G401 (cell line): ENCODE measurements at places on chromosomes 5 and 9. TPM values are rescaled to one million over a fixed set of nuclear protein-coding genes. Genes with fewer than 3 reads are reported as not detected.
A peak's percentile ranks its signal among the peaks of the same experiment; 100 is the strongest.

DNA sequence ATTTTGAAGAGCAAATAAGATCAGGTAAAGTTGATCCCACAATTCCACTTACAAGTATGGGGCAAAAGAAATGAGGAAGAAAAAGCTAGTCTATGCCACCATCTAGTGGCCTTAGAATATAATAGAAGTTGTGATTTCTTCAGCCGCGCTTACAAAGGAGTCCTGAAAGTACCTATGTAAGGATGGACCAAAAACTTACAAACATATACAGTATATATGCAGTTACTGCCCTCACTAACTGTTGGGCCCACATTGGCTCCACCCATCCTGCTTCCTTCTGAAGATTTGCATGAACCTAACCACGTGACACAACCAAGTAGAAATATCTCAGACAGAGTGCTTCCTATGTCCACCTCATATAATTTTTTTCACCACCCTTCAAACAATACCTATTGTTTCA is 11.7 kb upstream of the OR13D1 start:
- peak; percentile 44 for DNase-seq

- DNase-seq = peak; percentile 79
Measured at GRCh38 chr5:176870110-176870591, 29.0 kb downstream of the HK3 start.

- no peak for DNase-seq
Measured at GRCh38 chr5:163642904-163643303, 137.5 kb downstream of the MAT2B start.

- no peak for DNase-seq
Measured at GRCh38 chr9:134500931-134501760, 140.5 kb upstream of the COL5A1 start.

DNA sequence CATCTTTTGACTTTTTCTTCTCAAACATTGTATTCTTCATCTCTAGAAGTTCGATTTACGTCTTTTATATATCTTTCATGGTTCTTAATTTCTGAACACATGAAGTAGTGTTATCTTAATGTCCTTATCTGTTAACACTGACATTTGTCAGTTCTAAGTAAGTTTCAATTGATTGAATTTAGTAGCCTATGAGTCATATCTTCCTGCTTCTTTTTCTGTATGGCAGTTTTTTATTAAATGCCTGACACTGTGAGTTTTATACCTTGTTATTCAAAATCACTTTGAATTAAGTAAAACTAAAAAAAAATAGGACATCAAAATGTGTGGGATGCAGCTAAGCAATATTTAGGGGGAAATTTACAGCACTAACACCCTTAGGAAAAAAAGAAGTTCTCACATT is 707.0 kb upstream of the ACO1 start:
- no peak for DNase-seq

GRCh38 chr5:1667648-1668140 is 131.9 kb downstream of the MRPL36 start:
- DNase-seq = no peak

DNA sequence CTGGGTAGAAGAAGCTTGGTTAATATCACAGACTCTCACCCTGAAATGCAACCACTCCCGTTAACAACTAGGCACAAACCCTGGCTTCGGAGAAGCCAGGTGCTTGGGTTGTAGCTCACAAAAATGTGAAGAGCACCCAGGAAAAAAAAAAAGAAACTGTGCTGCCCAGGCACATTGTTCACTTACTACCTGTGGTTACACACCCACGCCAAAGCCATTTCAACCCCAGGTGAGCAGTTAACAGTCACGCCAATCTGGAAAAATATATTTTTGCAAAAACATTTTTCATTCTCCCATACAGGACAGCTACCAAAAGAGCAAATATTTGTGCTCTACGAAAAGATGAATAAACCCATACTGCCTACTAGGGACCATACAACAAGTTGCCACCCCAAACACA is 49.2 kb downstream of the SIL1 start:
- DNase-seq = no peak

DNA sequence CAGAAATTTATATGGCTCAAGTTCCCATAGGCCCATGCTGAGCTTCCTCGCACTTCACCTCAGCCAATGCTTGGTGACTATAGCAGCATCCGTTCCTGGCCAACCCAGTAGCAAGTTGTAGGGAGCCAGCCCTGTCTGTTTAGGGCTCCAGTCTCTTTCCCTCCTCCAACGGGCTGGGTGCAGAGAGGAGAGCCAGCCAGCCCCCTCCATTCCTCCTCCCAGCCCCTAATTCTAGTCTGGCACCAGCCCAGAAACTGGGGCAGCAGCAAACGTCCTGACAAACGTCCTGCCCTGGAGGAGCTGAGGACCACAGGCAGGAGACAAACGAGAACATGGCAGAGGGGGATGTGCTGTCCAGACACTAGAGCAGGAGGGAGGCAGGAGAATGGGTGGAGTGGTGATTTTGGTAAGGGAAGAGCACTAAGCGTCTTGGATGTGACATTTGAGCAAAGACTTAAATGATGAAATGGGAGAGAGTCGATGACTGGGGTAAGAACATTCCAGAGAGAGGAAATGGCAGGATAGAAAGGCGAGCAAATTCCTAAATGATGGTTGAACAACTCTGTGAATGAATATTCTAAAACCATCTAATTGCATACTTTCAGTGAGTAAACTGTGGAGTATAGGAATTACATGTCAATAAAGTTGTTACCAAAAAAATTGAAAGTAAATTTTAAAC is 222.5 kb upstream of the DAPK1 start:
- DNase-seq = no peak

DNA sequence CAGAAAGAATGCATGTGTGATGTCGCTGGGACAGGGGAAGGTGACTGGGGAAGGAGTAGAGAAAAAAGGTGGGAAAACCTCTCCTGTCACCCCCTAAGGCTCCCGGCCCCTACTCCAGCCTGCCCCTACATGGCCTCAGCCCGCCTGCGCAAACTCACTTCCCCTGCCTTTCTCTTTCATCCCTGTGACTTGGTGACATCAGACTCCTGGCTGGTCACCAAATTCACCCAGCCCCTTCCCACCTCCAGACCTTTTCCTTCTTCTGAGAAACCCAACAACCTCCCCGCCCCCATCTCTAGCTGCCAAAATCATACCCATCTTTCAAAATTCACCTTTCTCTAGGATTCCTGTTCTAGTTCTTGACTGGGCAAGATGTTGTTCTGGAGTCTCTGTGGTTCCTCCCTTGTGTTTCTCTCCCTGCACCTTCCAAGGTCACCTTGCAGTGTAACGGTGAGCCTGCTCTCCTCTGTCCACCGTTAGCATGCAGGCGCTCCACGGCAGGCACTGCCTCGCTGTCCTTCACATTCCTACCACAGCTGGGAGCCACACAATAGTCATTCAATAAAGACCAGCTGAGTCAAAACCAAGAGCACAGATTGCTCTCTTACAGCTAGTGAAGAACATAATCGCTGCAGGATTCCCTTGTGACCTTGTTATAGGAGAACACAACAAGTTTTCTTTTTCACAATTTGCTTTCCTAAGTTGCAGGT is 134.5 kb downstream of the FANCC start:
- DNase-seq = no peak

DNA sequence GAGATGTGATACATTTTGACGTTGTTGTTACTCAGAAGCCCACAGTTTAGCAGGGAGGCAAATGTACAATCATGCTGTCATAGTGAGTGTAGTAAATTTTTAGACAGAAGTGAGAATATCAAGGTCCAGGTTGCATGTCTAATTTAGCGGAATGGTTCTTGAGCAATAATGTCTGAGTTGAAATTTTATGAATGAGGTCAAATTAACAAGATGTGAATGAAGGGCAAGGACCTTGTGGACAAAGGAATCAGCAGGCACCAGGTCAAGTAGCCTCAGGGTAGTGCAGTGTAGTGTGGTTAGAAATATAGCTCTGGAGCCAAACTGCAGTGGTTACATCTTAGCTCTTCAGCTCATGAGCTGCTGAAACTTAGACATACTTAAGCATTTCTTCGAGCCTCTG is 36.2 kb downstream of the TNFSF8 start:
- no peak for DNase-seq

DNA sequence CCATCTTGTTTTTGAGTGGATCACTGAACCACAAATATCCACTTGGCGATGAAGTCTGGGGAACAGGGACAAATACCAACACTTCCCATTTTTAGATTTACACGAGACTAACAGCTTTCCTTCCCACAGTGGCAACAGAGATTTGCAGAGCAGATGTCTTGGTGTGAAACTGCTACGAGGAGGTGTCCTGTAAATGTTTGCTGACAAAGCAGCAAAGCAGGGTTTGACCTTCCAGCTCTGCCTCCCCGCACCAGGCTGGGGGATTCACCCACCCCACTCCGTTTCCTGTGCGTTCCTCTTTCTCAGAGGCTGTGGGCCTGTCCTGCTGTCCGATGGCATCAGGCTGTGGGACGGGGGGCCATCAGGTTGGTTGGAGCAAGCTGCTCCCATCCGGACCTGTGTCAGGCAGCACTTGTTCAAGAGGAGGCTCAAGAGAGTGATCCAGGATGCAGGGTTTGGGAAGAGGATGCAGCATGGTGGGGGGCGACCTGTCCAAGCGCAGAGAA is 693 bp upstream of the RGS3 start:
- DNase-seq = no peak

DNA sequence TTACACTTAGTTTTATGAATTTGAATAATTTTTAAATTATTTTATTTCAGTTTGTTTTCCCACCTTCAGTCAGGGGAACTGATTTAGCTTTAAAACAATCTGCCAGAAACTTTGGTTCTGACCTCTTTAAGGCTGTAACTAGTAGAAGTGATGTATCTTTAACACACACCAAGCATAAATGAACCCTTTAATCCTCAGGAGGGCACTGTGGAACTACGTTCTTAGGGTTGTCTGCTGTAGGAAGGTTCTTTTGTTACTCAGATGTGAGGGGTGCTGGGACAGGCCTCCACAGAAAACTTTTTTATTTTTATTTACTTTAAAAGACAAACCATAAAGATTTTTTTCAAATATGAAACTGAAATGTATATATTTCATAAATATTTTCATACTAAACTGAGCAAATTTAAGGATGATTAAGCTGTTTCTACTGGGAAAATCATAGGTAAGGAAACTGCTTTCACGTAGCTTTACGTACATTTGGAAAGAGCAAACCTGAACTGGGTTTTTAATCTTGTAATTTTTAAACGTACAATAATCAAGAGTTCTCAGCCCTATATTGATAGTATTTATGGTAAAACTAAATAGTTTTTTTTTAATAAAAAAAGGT is 5.3 kb downstream of the KLF4 start:
- peak; percentile 62 for DNase-seq

Gene KIF24
- total RNA-seq = 5.2 and 6.2 TPM in 2 replicates

Gene TSSK1B
- total RNA-seq = not detected in 2 replicates
